Stimulated activated CD4-positive, alpha-beta T cell treated with anti-CD3 and anti-CD28 coated beads, Interleukin-4, amount 100 ng/mL, for 4 hours (primary cell): ENCODE measurements at places on chromosomes 4 and X.

DNA sequence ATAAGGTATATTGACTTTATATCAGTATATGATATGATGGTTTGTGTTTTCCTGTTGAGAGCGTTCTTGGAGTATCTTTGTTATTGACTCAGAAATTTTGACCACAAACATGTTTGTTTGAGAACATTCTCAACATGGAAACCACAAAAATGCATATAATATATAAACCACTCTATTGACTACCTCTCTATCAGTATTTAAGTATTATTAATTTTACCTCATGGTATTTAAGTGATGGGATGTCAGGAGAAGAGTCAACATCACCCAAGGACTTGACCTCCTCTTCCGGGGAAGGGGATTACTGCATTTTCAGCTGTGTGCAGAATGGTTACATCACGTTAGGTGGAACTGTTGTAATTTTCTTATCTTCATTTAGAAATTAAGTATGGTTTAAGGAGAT is 54.3 kb upstream of the PUDP start:
- no peak for DNase-seq

- DNase-seq: no peak
Observed at GRCh38 chr4:2583517-2583916, 47.1 kb downstream of the FAM193A start.

GRCh38 chr4:13821522-13821921 is 194.0 kb upstream of the BOD1L1 start:
- no peak for DNase-seq

DNA sequence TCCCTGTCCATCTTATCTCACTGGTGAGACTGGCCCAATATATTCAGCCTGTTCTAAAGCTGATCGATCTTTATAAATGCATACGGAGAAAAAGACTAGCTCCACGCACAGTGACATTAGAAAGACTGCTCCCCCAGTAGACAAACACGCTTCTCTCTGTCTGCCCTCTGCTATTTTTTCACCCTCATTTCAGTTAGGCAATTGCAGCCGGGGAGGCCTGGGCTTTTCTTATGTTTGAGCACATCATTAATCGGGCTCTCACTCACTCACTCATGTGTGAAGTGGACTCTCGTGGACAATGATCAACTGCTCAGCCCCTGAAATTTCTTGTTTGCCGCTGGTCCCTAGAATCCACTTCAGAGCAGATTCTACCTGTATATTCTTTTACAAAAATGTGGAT is 824.7 kb upstream of the TENM3 start:
- no peak for DNase-seq

GRCh38 chr4:79325864-79326328 is at the start of gene NAA11:
TSS of gene NAA11 (minus strand) at chr4:79326061. CDS start at chr4:79325877, 184 bp downstream.
- no peak for DNase-seq

DNA sequence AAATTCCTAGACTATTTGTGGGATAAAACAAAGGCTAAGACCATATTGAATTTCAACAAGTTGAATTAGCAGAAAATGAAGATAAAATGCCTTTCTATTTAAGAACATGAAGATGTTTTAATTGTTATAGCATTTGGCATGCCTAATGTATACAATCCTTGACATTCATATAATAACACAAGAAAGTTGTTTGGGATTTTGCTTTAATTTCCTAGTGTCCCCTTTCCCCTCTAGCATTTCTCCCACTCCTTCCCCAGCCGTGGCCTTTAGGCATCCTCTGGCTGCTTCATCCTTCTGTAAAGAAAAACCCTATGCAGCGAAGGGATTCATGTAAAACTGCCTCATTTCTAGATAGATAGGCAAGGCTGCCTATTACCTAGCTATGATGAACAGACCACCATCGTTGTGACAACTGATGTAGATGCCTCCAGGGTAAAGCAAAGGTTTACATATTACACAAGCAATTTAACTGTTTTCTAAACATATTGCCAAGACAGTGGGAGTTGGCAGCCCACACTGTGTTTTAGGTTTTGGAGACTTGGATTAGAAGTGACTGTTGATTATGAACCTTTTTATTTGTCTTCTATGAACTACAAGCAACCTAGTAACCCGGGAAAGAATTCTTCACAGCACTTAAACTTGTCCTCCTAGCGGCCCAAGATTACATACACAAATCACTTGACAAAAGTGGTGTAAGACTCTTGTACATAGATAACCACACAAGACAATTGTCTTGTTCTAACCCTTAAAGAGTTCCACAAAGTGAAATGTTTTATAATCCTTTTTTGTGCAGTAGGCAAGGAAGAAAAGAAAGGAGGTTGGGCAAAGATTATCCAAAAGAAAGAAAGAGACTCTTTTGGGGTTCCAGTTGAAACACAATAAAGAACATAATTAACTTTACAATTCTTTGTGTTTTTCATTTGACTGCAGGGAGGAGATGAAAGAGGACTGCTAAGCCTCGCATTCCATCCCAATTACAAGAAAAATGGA is 59.9 kb downstream of the HHIP start:
- DNase-seq: no peak

GRCh38 chr4:83329521-83330110 is 5.0 kb downstream of the HPSE start:
- DNase-seq: no peak

DNA sequence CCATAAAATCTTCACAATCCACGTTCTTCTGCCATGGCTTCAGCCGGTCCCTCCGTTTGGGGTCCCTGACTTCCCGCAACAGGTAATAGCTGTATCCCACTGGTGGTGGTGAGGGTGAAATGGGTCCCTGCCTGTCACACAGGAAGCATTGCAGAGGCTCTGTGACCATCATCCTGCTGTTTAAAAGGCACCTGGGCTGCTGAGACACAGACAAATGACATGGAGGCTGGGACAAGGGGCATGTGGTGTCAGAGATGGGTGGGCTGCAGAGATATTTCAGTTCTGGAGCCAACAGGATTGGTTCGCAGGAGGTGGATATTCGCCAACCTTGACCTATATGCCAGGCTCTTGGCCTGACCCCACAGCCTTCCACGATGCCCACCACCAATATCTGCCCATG is 82.1 kb downstream of the JAKMIP1 start:
- no peak for DNase-seq

- DNase-seq: no peak
Observed at GRCh38 chr4:173289353-173289727, 44.8 kb downstream of the HMGB2 start.

- DNase-seq: no peak
Observed at GRCh38 chr4:177802162-177802561, 359.9 kb upstream of the AGA start.

DNA sequence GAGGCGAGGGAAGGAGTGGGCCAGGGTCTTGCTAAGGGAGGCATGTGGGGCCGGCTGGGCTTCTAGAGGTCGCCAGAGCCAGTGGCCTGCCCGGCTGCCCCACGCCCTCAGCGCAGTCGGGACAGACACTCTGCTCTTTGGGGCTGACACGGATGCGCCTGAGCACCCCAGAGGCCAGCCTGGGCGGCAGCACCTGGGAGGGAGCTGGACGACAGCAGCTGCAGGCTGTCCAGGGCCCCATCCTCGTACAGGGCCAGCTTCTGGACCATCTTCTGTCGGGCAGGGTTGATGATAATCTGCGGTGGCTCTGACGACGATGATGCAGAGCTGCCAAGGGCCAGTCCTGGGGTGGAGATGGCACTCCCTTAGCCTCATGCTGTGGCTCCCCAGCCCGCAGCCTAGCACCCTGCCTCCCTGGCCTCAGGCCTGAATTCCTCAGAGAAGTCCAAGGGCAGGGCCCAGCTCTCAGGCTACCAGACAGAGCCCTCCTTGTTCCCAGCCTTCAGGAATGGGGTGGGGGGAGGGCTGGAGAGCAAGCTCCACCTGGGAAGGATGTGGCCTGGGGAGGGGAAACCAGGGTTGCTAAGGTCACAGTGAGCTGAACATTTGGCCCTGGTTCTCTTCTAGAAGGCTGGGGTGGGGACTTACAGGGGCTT is 7.2 kb downstream of the IRAK1 start:
- DNase-seq: no peak

GRCh38 chrX:139931646-139932072 is 1.2 kb downstream of the ATP11C start:
- no peak for DNase-seq

DNA sequence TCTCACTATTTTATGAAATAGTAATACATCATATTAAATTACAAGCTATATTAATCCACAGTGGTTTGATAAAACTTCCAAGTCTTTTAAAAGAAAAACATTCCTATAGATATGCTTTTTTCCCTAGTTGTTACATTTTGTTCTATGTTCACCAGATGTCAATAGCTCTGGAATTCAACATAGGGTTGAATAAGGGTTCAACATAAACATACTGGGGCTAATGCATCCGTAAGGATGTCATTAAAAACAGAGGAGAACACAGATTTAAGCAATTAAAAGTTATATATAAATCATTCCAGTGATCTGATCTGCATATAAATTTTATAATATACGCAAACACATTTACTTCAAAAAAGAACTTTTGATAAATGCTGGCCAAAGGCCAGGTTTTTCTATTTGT is 32.5 kb downstream of the SULT1B1 start:
- DNase-seq: no peak

DNA sequence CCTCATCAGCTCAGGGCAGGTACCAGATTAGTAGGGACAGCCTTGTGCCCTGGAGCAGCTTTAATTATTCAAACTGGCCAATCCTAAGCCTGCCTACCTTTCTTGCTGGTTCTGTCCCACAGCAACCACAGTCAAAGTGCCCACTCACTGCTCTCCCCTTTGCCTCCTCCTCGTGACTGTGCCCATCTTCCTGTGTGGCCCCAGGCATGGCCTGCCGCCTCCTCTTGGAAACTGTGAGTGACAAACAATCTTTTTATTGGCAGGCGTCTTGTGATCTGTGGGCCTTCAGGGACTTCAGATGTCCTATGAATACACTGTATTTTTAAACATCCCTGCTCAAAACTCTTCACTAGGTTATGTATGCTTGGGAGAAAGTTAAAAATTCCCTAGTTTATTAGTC is 22.8 kb upstream of the NSG1 start:
- DNase-seq: no peak

- DNase-seq: no peak
Observed at GRCh38 chrX:129617420-129617819, 37.3 kb downstream of the APLN start.

DNA sequence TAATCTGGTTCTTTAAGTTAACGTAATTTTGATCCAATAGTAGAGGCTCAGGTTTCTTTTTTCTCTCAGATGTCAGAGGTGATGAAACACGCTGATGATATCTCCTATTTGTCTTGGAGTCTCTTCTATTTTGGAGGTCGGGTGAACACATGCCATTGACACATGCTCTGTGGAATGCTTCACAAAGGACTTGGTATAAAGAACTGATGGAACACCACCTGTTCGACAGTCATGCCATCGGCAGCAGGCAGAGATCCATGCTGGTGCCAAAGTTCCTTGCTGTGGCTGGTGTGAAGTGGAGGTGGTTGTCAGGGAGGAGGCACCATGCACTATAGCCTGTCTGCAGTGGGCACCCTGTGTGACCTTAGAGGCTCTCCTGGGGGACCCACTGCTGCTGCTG is 94.9 kb downstream of the ATP8A1 start:
- no peak for DNase-seq

GRCh38 chrX:15448010-15448639 is 45.0 kb downstream of the PIR start:
- no peak for DNase-seq

GRCh38 chrX:9739130-9739529 is 26.5 kb downstream of the GPR143 start:
- DNase-seq: no peak

DNA sequence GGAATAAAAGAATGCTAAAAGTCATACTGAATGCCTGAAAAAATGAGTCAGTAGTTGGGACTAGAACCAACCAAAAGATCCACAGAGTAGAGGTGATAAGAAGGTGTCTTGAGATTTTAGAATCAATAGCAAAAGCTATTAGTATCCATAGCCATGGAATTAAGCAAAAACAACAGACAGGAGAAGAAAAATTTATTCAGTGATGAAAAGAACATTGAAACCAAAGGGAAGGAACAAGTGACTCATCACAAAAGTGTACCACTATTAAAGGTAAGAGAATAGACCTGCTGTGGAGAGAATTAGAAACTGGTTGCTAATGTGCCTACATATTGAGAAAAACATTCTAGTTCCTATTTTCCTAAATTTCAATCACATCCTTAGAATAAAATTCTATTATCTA is 182.0 kb upstream of the NEIL3 start:
- no peak for DNase-seq

DNA sequence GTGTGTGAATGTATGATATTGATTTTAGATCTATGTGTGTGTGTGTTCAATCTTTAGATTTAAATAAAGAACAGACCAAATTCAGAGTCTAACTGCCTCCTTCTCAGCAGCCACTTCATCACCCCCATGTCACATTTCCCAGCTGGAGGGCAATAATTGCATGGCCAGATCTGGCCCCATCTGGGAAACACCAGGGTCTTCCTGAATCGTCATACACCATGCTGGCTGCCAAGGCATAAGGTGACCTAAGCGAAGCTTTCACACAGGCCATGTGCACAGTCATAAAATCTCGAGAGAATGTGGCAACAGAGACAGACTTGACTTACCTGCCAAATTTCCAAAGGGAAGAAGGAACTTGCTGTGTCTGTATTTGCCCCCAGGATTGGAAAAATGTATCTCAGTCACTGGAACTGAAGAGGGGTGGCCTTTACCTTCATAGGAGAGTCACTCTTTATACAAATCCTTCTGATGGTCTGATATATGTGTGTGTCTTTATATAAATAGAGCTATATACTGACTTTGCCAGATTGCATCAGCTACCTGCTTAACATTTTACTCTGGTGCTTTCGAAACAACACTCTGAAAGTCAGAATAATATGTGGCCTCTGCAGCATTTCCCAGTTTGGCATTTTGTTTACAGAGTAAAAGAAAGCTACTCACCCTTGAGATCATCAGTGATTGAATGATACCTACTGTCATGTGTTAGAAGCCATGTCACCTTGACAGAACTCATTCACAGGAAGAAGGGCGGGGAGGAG is at the start of gene PLAC1:
TSS of gene PLAC1 (minus strand) at position 470 of the 758 bp plus-strand sequence. CDS start 91,789 bp downstream, outside the sequence.
- DNase-seq: no peak

DNA sequence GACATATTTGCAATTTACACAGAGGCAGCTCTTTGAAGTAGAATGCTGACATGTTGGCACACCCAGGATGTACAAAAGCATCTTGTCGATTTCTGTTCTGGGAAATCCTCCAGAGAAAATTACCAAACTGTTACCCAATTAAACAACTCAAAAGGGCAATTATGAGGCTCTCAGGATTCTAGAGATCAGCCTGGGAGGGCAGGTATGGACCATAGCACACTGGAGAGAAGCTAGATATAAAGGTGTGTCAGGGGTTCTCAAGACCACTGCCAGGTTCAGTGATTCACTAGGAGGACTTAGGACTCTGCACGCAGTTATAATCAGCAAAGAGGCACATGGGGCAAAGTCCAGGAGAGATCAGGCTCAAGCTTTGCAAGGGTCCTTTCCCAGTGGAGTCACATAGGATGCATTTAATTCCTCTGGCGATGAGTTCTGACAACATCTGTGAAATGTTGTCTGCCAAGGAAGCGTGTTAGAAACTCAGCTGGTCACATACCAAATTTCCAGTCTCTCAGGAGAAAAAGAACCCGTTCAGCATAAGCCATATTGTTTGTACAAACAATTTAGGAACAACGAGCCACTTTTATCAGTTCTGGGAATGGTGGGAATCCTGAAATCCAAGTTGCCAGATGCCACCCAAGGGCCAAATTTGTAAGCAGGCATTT is 100.8 kb downstream of the SYTL5 start:
- DNase-seq: no peak
